ENCODE measurements at places on chromosomes 5 and 9.

GRCh38 chr9:131668439-131669268, 71.2 kb downstream of the RAPGEF1 start:
- no peak for DNase-seq

- peak; percentile 21 for DNase-seq
Measured at GRCh38 chr9:21465859-21466518, 16.1 kb downstream of the IFNE start.

DNA sequence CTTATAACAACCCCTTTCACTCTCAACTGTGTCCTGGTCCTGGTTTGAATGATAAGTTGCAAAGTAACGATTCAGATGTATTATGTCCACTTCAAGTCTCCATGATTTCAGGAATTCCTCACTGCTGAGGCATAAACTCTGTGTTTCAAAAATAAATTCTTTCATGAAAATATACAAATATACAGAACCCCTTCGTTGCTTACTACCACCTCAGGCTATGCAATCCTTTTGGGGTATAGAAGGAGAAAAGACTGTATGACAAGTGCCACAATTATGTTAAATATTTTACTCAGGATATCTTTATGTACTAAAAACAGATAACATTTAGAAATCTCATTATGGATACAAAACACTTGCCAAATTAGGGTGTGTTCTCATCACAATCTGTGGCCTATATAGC, 190.7 kb downstream of the KCTD16 start:
- DNase-seq, result no peak

DNA sequence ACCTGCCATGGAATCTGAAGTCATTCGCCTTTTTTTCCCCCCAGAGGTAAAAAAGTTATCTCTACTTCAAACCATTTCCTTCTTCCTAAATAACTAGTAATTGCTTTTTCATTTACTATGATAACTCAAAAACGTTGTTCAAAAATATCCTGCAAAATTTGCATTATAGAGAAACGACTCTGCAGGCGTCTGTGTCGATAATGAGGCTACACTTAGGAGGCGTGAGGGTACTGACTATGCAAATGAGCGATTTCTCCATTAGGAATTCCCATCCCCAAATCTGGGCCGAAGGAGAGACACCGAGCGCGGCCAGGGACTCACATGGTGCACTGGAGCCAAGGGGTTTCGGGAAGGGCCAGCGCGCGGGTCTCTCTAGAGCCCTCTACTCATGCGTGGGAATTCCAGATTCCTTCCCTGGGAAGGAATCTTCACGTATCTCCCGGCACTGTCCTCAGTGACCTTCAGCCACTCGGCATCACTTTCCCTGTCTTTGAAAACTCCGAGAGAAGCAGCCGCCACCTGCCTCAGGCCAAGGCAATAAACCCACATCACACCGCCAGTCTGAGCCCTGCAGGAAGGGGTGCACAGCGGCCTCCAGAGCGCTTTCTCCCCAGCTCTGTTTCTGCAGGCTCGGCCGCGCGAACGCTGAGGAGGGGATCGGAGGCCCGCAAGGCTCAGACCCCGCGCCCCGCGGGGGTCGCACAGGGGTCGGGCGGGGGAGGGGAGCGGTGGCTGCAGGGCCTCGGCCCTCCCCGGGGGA, 718 bp upstream of the DENND4C start:
- no peak for DNase-seq

- DNase-seq, result no peak
Measured at GRCh38 chr9:130921300-130921988, 17.6 kb downstream of the FIBCD1 start.

DNA sequence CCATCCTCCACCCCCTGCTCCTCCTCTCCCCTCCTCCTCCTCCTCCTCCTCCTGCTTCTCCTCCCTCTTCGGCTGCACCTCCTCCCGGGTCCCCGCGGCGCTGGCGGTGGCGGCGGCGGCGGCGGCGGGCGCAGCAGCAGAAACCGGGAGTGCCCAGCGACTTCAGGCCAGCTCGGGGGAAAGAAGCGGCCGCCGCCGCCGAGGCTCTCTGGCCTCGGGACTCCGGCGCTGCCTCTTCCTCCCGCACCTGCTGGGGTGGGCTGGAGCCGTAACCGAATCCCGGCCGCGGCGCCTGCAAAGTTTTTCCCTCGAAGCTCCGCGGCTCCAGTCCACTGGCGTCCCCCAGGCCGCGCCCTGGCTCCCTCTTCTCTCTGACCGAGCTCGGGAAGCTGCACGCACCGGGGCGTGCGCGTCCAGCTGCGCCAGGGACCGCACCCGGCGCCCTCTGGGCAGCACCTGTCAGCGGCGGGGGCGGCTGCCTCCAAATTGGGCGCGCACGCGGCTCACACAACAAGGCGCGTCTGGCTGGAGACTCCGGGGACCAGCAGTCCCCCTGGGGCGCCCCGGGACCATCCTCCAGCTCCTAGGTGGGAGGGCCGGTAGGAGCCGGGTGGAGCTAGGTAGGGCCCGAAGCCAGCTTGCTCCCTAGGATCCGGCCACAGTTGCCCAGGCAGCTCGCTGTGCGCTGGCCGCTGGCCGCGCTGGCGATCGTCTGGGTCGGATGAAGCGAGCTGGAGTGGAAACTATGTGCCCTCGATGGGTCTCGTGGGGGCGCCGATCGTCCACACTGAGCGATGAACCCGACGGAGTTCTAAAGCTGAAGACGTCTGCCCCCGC, at the start of gene MCTP1:
MCTP1 (minus strand) TSS at position 523 of the 837 bp plus-strand sequence.
- DNase-seq, result peak; percentile 65

GRCh38 chr5:66041627-66042026, 102.5 kb upstream of the SREK1 start:
- no peak for DNase-seq

DNA sequence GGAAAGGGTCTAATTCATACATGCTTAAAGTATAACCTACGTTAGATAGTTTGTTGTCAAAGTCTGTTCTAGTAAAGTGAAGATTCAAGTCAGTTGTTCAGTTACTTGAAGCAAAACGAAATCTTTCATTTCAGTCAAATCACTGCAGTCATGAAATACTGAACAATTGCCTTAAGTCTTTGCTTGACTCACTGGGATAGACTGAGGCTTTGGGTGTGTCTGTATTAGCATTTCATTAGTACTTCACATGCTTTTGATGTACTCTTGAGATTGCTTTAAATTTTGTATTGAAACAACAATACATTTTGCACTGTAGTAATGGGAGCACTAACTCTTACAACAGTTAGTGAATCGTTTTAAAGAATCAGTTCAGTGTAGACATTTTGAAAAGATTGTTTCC, 4.0 kb upstream of the CMYA5 start:
- DNase-seq, result no peak

DNA sequence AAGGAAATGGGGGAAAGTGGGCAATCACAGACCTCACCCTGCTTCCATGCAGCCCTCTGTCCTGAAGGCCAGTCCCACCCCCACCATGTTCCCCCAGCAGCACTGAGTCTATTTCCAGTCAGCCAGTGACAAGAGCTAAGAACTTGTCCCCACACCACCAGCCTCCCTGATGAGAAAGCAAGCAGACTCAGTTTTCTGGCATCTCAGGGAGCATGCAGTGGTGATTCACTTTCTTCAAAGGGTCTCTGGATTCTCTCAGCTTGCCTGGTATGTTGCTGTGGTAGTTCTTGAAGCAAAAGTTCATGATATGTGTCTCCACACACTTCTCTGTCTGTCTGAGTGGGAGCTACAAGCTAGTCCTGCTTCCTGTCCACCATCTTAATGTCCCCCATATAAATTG, 799.9 kb upstream of the TYRP1 start:
- DNase-seq, result no peak

GRCh38 chr9:114518599-114519022, 13.3 kb upstream of the WHRN start:
- no peak for DNase-seq

DNA sequence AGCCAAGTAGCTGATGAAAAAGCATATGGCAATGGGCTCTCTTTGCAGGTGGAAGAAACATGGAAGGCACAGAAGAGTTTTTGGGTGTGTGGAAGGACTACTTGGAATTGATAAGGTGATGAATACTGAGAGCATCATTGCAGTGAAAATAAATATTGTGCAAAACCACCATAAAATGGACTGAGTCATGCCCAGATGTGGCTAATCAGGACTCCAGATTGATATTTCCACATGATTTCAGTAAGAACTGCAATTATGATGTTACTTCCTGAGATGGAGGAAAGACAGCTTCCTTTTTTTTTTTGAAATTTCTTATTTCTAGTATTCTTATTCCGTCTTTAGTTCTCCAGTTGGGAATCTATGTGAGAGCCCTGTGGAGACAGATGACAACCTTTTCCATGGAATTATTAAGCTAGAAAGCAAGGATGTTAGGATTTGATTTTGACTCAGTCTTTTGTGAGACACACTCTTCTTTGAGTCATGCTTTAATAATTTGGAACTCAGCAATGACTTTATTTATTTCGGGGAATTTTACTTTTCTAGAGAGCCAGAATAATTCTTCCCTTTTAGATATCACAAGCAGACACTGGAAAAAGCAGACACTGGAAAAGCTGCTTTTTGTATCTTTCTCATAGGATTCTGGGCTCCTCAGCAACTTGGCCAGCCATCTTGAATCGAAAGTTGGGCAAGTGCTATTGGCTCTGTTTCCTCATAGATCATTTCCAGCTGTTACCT, 94.2 kb upstream of the VCAN start:
- DNase-seq, result no peak

GRCh38 chr9:79396168-79396567, 175.6 kb upstream of the TLE4 start:
- no peak for DNase-seq

- DNase-seq, result no peak
Measured at GRCh38 chr5:17151686-17152085, 65.7 kb upstream of the BASP1 start.

DNA sequence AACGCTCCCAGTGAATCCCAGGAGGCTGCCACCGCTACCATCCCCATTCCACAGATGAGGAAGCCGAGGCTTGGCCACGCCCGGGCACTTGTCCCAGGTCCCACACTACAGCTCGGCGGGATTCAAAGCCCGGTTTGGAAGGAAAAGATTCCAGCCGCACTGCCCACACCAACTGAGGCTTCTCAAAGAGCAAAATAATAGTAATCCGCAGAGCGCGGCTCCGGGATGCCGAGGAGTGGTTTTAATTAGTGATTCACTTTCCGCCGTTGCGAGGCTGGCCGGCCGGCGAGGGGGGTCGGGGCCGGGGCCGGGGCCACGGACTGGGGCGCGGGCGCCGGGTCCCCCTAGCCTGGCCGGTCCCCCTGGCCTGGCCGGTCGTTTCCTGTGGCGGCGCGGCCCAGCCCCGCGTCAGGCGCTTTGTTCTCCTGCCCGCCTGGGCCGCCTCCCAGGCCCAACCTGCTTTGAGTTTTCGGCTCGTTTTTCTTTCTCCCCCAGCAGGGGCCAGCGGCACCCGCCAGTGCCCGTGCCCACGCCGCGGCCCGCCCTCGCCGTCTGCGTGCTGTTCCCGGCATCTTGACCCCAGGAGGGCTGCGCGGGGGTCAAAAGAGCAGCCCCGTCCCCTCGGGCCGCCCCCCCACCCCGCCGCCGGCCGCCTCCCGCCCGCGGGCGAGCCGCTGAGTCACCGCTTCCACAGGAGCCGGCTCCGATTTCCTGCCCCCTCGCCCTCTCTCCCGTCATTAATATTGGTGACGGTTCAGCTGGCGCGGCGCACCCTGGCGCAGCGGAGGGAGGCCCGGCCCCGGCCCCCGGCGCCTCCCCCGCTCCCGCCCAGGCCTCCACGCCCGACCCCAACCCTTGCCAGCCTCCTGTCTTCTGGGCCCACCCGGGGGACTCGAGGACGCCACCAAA, 31.2 kb downstream of the FGF18 start:
- DNase-seq, result no peak

GRCh38 chr5:93532370-93532769, 48.6 kb downstream of the NR2F1-AS1 start:
- no peak for DNase-seq

- DNase-seq, result no peak
Measured at GRCh38 chr9:134192951-134193731, 28.8 kb upstream of the RNU6ATAC start.

DNA sequence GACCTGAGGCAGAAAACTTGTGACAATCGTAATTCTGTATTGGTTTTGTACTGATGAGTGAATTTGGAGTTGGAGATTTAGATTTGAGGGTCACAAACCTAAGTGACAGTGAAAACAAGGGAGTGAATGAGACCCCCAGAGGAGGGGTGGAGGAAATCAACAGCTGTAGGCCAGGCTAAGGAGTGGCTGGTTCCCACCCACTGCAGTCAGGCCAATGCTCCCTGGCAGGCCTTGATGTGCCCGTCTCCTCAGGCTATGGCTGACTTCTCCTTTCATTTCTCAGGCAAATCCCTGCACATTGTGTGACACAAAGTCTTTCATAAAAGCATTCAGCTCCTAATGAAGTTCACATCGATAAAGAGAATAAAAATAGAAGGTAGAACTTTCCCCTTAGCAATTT, 557.6 kb downstream of the CETN3 start:
- DNase-seq, result no peak

DNA sequence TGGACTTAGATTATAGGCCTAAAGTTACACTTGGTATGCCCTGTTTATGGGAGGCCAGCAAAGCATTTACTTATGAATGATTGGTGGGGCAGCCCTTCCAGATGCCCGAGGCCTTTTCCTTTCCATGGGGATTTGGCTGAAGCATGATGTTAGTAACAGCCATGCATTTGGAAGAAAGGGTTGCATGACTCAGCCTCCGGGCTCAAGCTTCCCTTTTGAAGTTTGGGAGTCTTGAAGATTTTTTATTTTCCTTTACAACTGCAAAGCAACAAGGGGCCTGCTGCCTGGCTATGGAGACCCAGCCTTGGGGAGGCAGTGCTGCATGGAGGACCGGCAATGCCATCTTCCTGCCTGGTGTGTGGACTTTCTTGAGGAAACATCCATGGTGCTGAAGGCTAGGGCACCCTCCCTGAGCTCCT, 244.7 kb downstream of the ICE1 start:
- no peak for DNase-seq

DNA sequence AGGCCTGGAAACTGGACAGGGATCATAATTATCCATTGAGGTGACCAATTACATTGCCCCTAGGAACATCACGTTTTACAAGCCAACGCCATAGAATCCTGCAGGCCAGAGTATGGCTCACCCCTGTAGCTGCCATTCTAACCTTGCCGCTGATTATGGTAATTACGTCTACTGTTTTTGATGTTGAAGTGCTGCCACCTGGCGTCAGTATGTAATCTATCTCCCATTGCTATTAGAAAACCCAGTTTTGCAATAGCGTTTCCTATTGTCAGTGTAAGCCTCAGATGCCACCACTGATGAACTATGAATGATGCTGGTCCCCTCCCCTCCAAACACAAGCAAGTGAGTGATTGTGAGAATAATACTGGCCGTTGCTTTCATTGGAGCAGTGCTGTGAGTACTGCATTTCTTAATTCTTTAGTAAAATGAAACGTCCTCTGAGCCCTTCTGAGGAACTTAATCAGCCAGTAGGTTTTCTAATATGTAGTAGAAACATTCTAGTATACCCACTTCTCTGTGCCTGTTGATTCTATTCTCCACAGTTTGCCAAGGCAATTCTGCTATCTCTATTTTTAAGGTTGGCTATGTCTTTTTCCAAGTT, 100.5 kb upstream of the NMUR2 start:
- DNase-seq, result peak; percentile 2

Data from SW 1271 (cell line).